ENCODE measurements at places on chromosomes 4 and X.

GRCh38 chr4:80231180-80231579 lies 33.9 kb downstream of the PRDM8 start:
- H3K27ac ChIP-seq = no peak overlapping the region
- no peaks in the 10 kb centered on the region for H3K27me3 ChIP-seq
- DNase-seq = no peak
- no peaks in the 10 kb centered on the region for H3K4me1 ChIP-seq

- H3K4me3 ChIP-seq = no peak overlapping the region
- no peaks in the 10 kb centered on the region for H3K27me3 ChIP-seq
- no peak for DNase-seq
- H3K36me3 ChIP-seq = peaks cover 55% of the 10 kb centered on the region
- no peak overlapping the region for H3K27ac ChIP-seq
- H3K4me1 ChIP-seq = no peaks in the 10 kb centered on the region
These were observed 41.3 kb downstream of the ATG4A start for GRCh38 chrX:108132876-108133275.

- H3K4me1 ChIP-seq = peaks cover 4% of the 10 kb centered on the region
- no peaks in the 10 kb centered on the region for H3K36me3 ChIP-seq
- DNase-seq = no peak
- H3K27me3 ChIP-seq = no peaks in the 10 kb centered on the region
- no peak overlapping the region for H3K27ac ChIP-seq
- H3K4me3 ChIP-seq = no peak overlapping the region
These were observed 27.6 kb downstream of the RHOH start for GRCh38 chr4:40224432-40224831.

DNA sequence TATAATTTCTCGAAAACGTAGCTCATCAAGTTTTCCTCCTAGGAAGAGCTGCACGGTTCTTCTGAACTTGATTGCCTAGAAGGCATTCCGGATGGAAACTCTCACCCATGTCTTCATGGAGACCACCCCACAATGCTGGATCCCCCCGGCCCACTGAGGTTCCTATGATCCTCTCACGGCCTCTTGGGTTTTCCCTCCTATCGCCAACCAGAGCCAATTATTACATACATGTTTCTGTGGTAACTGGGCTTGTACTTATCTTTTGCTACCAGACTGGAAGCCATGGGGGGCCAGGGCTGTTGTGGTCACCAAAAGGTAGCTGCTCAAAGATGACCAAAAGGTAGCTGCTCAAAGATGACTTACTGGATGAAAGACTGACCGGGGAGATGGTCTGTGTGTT lies 131.5 kb downstream of the AFAP1 start:
- H3K27ac ChIP-seq = no peak overlapping the region
- H3K27me3 ChIP-seq = no peaks in the 10 kb centered on the region
- no peak for DNase-seq
- no peaks in the 10 kb centered on the region for H3K4me1 ChIP-seq
- H3K4me3 ChIP-seq = no peak overlapping the region
- H3K36me3 ChIP-seq = no peaks in the 10 kb centered on the region
